ENCODE measurements at places on chromosomes 16 and 17.
A peak's percentile ranks its signal among the peaks of the same experiment; 100 is the strongest.

DNA sequence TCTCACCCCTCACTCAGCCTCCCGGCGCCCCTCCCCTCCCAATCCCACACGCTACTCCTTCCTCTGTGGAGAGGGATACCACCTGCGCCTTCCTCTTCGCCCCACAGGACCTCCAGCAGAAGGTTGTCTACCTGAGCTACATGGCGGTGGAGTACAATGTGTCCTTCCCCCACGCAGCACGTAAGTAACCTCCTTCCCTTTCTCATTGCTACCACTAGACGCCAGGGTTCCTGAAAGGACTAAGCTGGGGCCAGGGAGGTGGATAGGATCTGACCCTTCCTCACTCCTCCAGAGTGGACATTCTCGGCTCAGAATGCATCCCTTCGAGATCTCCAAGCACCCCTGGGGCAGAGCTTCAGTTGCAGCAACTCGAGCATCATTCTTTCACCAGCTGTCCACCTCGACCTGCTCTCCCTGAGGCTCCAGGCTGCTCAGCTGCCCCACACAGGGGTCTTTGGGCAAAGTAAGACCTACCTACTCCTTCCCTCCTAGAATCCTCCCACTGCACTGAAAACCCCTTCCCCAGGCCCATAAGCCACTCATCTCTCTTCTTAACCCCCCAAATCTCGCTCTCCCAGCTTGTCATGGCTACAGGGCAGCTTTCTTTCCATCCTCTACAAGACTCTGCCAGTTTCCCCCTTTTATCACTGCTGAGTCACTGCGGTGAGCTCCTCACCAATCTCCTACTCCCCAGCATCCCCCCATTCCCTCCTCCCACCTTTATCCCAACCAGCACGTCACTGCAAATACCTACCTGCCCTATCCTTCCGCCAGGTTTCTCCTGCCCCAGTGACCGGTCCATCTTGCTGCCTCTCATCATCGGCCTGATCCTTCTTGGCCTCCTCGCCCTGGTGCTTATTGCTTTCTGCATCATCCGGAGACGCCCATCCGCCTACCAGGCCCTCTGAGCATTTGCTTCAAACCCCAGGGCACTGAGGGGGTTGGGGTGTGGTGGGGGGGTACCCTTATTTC is 1.5 kb downstream of the CD68 start:
- no peak for DNase-seq

DNA sequence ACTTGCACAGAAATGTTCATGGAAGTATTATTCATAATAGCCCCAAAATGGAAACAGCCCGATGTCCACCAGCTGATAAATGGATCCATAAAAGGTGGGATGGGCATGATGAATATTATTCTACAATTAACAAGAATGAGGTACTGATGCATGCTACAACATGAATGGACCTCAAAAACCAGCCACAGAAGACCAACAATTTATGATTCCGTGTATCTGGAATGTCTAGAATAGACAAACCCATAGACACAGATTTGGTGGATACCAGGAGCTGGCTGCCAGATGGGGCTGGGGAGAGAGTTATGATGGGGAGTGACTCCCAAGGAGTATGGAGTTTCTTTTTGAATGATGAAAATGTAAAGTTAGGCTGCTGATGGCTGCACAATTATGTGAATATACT is 10.8 kb upstream of the NAGLU start:
- no peak for DNase-seq

GRCh38 chr17:13114601-13115031 is 96.8 kb upstream of the ELAC2 start:
- peak; percentile 54 for DNase-seq

DNA sequence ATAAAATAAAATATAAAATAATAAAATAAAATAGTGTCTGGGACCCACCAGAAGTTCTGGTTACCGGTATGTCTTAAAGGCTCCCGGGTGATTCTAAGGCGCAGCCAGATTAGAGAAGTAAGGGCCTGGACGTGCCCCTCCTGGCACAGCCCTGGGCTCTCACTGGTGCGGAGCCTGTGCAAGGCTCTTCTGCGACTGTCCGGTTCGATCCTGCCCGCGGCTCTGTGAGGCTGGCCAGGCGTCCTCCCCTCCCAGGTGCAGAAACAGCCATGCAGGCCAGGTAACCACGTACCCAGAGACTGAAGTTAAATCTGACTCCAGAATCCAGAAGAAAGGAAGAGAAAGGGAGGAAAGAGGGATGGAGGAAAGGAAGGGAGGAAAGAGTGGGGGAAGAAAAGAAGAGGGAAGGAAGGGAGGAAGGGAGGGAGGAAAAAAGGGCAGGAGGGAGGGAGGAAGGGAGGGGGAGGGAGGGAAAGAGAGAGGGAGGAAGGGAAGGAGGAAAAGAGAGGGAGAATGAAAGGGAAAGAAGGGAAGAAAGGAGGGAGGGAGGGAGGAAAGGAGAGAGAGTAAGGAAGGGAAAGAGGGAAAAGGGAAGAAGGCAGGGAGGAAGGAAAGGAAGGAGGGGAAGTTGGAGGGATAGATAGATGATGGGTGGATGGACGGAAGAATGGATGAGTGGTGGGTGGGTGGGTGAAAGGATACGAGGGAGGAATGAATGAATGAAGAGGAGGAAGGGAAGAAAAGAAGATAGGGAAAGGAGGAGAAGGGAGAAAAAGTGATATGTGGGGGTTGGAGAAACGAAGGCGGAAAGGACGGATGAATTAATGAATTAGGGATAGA is 42.3 kb downstream of the C16orf82 start:
- DNase-seq, result no peak

DNA sequence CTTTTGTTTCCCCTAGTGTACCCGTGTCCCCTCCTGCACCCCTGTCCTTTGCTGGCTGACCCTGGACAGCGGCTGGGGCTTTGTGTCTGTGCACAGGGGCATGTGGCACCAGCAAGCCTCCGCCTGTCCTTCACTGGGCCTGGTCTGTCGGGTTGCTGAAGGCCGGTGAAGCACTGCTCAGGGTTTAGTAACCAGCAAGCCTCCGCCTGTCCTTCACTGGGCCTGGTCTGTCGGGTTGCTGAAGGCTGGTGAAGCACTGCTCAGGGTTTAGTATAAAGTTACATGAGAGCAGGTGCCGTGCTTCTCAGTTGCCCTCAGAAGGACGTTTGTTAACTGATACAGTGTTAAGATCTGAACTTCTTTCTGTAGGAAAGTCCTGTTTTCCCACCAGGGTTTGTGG is 33.8 kb downstream of the DEF8 start:
- DNase-seq, result no peak

GRCh38 chr17:20171741-20172365 is 162.7 kb downstream of the SPECC1 start:
- DNase-seq, result no peak

DNA sequence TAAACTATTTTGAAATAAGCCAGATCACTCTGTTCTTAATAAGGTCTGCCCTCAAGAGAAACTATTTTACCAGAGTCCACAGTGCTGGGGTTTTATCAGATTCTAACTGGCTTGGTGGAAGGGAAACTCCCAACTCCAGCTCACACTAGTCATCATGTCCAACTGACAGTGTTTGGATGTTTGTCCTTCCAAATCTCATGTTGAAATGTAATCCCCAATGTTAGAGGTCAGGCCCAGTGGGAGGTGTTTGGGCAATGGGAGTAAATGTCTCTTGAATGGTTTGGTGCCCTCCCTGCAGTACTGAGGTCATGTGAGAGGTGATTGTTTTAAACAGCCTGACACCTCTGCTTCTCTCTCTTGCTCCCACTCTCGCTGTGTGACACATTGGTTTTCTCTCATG is 1301.0 kb upstream of the CDH8 start:
- DNase-seq, result no peak

GRCh38 chr16:80739523-80739922 is 64.9 kb downstream of the CDYL2 start:
- no peak for DNase-seq

- no peak for DNase-seq
These were observed 10.2 kb downstream of the POLR2C start for GRCh38 chr16:57472665-57473060.

GRCh38 chr17:45394913-45395568 is 37.6 kb downstream of the ARHGAP27 start:
- DNase-seq, result peak; percentile 71

GRCh38 chr17:81080019-81080418 is 45.1 kb downstream of the BAIAP2 start:
- no peak for DNase-seq

DNA sequence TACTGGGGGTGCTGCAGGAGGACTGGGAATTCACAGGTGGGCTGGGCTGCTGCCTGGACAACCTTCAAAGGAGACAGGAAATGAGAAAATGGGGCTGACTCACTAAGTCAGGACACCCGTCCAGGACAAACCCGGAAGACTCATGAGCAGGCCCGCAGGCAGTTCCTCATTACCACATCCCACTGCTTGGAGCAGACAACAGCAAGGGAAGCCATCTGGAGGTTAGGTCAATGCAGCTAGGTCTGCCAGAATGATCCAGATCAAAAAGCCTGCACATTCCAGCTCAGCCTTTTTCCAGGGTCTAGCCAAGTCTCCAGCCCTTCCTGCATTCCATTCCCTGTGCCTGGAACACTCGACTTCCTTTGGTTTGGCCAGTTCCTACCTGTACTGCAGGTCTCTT is 536.5 kb upstream of the CDH11 start:
- no peak for DNase-seq

- peak; percentile 87 for DNase-seq
These were observed 15.4 kb upstream of the SPATA32 start for GRCh38 chr17:45277216-45277849.

DNA sequence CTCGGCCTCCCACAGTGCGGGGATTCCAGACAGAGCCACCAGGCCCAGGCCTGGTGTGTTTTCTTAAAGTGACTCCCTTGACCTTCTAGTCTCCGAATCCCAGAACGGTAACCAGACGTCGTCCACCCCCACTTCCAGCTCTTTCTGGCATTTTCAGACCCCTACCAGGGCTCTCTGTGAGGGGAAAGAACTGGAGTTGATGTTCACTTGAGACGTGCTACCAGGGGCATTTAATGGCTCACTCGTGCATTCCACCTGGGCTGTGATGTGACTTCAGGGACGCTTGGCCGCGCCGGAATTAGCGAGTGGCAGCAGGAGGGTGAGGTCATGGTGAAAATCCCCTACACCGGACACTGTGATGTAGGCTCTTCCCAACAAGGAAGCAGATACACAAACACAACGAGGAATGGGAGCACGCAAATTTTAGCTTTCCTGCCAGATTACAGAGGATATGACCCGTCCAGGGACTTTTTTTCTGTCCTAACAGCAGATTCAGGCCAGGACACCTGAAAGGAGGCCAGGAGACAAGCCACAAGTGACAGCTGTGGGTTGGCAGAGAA is 1.1 kb upstream of the GNA13 start:
- no peak for DNase-seq

GRCh38 chr17:34862384-34862783 is 98.9 kb downstream of the CCT6B start:
- no peak for DNase-seq

GRCh38 chr17:69198238-69198637 is 30.4 kb downstream of the ABCA10 start:
- DNase-seq, result no peak

DNA sequence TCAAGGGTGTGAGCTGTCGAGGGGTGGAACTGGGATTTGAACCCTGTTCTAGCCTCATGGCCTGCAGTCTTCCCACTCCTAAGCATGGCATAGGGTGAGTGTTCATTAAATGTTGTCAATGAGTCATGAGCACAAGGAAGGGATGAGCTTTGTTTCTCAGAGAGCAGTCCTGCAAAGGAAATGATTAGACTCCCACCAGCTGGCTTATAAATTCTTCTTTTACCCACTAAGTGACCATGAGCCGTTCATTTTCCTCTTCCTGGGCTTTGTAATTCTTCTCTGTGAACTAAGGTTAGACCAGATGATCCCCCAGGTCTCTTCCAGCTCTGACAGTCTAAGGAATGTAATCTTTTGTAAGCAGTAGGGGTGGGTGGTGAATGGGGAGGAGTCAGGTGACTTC is 47.9 kb upstream of the HNF1B start:
- peak; percentile 35 for DNase-seq

DNA sequence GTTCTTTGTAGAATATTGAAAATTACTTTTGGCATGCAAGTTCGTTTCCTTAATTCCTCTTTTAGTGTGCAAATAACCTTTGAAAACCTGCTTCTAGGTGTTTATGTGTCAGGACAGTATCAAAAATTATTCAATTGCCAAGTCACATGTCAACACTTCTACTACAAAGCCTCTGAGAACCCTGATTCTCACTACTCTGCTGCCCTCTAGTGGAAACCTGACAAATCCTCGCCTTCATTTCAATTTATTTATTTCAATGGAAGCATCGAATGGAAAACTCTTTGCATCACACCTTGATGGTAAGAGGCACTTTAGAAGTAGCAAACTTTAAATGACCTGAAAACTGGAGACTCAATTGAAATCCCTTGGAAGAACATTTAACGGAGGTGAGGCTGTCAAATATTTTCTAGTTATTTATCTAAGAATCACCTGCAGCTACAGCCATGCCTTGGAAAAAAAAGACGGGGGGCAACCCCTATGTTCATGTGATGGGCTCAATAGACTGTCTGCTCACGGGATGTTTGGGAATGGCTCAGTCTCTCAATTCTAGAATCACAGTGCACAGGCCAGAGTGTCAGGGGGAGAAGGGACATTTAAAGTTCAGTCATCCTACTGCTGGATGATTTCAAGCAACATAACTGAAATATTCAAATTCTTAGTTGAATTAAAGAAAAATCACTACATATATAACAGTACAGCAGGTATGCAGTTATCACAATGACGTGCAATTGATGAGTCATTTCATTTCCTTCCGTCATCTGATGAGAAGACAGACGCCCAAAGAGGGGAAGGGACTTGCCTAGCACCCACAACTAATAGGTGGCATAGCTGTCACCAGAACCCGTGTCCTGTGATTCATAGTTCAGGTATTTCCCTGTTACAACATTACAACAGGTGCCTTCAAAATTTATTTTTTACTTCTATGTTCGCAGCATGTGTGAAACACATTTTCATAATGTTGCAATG is 563.9 kb downstream of the TOX3 start:
- peak; percentile 24 for DNase-seq

GRCh38 chr17:29933379-29933778 is 3.4 kb upstream of the SSH2 start:
- no peak for DNase-seq

DNA sequence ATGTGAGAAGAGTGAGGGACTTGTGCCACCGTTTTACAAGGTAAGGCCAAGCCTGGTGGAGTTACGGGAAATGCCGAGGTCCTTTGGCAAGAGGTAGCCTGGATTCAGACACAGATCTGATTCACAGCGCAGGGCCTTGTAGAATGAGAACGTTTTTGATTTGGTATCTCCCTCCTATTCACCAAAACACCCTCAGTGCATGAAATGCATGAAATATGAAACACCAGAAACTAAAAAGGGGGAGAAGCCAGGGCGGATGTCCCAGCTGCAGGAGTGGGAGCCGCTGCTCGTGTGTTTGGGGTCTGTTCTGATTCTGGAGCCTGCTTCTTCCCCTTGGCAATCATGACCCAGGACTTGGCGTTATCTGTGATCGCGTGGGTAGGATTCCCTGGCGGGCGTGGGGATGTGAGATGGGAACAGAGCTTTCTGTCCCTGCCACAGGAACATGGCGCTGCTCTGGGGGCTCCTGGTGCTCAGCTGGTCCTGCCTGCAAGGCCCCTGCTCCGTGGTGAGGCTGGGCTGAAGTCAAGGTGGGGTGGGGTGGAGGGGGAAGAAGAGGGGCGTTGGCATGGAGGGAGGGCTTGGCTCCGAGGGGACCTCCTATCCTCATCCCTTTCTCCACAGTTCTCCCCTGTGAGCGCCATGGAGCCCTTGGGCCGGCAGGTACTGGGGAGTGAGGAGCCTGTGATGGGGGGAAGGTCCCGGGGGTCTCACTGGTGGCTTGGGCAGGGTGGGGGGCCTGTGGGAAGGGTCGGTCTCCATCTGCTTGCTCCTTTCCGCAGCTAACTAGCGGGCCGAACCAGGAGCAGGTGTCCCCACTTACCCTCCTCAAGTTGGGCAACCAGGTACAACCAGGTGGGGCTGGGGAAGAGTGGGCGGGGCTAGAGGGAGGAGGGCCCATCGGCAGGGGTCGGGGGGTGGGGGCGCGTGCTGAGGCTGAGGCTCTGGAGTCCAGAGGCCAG is 2.2 kb downstream of the SERPINF2 start:
- no peak for DNase-seq
